Heart left ventricle (tissue), 16 donors: ENCODE measurements at places on chromosomes 1 and 21. TPM values are rescaled to one million over a fixed set of nuclear protein-coding genes. Genes with fewer than 3 reads are reported as not detected.

The GPR161 gene
- total RNA-seq = 4.0 TPM

The CD84 gene
- total RNA-seq = 1.4 TPM

The OLFML2B gene
- 0.75 TPM for total RNA-seq

DNA sequence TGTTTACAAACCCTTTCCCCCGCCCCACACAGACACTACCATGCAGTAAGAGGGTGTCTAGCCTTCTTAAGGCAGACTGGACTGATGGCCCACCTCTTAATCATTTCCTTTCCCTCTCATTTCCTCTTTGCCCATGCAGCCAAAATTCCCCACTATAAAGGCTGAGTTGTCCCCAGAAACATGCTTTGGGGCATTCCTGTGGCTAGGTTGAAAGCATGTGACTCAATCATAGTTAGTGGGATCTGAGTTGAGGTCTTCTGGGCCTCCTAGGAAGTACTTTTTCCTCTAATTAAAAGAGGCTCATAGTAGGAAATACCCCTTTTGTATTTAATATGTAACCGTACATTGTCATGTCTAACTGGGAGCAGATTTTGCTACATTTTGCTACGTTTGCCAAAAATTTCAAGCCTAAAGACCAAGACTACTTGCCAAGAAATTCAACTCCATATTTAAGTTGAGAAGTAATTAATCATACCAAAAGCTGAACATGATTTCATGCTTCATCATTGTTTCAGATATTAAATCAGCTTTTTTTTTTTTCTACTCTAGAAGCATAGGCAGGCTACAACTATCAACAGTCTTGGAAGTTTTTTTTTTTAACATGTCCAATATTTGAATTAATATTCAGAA is 174.7 kb downstream of the ADGRL4 start:
- no peak for DNase-seq
- no peaks in the 10 kb centered on the region for H3K4me1 ChIP-seq
- H3K27ac ChIP-seq = no peak overlapping the region

DNA sequence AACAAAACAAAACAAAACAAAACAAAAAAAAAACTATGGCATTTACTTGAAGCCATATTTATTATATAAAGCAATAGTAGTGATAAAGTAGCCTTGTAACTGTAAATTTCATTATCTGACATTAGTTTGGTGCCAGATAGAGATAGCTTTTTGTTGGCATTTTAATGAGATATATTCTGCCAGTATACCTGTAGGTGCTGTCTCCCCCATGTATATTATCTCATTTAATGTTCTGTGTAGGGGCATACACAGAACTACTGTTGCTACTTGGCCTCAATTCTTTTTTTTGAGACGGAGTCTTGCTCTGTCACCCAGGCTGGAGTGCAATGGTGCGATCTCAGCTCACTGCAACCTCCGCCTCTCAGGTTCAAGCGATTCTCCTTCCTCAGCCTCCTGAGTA is 67.4 kb downstream of the TMEM200B start:
- H3K36me3 ChIP-seq = peaks cover 19% of the 10 kb centered on the region
- no peak for DNase-seq
- no peak overlapping the region for H3K4me3 ChIP-seq
- no peaks in the 10 kb centered on the region for H3K27me3 ChIP-seq
- no peaks in the 10 kb centered on the region for H3K4me1 ChIP-seq
- no peak overlapping the region for H3K27ac ChIP-seq

DNA sequence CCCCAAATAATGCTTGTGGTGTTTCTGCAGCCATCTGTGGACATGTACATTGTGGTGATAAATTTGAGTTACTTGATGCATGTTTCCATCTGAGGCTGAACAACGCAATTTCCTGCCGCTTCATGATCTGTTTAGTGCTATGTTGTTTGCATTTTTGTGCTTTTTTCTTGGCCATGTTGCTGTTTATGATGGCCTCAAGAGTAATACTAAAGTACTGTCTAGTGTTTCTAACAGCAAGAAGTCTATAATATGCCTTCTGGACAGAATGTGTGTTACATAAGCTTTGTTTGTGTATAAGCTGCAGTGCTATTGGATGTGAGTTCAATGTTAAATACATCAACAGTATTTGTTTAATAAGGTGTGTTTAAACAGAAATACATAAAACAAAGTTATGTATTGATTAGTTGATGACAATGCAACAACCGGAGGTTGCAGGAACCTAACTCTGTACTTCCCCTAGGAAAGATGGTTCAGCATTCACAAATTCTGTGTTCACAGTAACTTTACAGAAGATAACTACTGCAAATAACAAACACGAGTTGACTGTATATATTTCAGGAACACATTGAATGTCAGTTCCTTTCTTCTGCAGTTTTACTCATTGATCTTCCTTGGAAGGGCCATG is 114.8 kb upstream of the USP24 start:
- no peak for DNase-seq
- H3K27ac ChIP-seq = no peak overlapping the region
- H3K4me1 ChIP-seq = no peaks in the 10 kb centered on the region
- H3K27me3 ChIP-seq = no peaks in the 10 kb centered on the region
- no peak overlapping the region for H3K4me3 ChIP-seq
- H3K36me3 ChIP-seq = no peaks in the 10 kb centered on the region

DNA sequence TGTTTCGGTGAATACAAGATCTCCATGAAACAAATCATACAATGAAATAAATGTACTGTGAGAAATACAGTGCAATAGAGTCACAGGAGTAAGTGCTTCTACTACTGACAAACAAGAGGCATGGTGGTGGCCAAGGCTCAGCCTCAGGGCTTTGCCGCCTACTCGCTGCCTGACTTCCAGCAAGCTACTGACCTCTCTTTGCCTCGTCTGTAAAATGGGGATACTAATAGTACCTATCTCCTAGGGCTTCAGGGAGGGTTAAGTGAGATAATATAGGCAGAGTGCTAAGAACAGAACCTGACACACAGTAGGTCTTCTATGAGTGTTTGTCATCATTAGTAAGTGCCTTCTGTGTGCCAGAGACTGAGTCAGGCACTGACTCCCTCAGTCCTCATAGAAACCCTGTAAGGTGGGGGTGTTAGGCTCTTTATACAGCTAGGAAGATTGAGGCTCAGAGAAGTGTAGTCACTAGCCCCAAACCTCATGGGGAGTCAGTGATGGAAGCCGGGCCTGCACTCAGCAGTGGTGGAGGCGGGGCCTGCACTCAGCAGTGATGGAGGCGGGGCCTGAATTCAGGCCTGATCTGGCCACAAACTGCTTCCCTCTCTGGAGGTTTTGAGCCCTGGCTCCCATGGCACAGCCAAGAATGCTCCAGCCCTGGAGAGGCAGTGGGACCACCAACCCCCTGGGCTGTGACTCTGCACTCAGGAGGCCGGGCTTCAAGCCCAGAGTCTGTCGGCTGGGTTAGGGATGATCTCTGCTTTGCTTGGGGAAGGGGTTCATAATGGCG is 6.8 kb downstream of the BSND start:
- no peak overlapping the region for H3K27ac ChIP-seq
- no peak for DNase-seq
- no peaks in the 10 kb centered on the region for H3K27me3 ChIP-seq

- no peak overlapping the region for H3K27ac ChIP-seq
- no peaks in the 10 kb centered on the region for H3K36me3 ChIP-seq
- no peak overlapping the region for H3K4me3 ChIP-seq
- no peaks in the 10 kb centered on the region for H3K27me3 ChIP-seq
- no peak for DNase-seq
Measured at GRCh38 chr1:201545851-201546492, 7.0 kb downstream of the NAV1 start.

DNA sequence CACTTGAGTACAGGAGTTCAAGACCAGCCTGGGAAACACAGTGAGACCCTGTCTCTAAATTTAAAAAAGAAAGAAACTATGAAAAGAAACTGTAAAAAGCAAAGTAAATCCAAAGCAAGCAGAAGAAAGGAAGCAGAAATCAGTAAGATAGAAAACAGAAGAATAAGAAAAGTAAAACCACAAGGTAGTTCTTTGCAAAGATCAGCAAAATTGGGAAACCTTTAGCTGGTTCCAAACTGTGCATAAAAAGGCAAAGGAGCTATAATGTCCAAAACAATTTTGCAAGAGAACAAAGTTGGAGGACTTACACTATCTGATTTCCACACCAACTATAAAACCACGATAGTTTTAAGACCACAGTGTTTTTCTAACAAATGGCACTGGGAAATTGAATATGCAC is 218.8 kb downstream of the RPS6KC1 start:
- no peaks in the 10 kb centered on the region for H3K27me3 ChIP-seq
- no peak for DNase-seq
- no peak overlapping the region for H3K27ac ChIP-seq
- peaks cover 14% of the 10 kb centered on the region for H3K36me3 ChIP-seq
- H3K4me1 ChIP-seq = no peaks in the 10 kb centered on the region

- no peaks in the 10 kb centered on the region for H3K36me3 ChIP-seq
- H3K27me3 ChIP-seq = no peaks in the 10 kb centered on the region
- no peak overlapping the region for H3K27ac ChIP-seq
- DNase-seq = no peak
Measured at GRCh38 chr21:14916676-14917141, 148.1 kb downstream of the NRIP1 start.

DNA sequence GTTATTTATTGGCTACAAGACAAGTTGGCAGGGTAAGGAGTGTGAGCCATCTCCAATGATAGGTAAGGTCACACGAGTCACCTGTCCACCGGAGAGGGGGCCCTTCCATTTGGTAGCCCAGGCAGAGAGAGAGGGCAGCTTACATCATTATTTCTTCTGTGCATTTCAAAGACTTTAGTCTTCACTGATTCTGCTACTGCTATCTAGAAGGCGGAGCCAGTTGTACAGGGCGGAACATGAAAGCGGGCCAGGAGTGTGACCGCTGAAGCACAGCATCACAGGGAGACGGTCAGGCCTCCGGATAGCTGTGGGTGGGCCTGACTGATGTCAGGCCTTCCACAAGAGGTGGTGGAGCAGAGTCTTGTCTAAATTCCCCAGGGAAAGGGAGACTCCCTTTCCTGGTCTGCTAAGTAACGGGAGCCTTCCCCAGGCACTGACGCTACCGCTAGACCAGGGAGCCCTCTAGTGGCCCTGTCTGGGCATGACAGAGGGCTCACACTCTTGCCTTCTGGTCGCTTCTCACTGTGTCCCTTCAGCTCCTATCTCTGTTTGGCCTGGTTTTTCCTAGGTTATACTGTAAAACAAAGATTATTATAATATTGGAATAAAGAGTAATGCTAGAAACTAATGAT is 36.7 kb downstream of the ZNF695 start:
- no peak overlapping the region for H3K27ac ChIP-seq
- no peaks in the 10 kb centered on the region for H3K4me1 ChIP-seq
- DNase-seq = peak; percentile 57
- no peak overlapping the region for H3K4me3 ChIP-seq
- H3K36me3 ChIP-seq = no peaks in the 10 kb centered on the region

- no peak for DNase-seq
- H3K4me1 ChIP-seq = peaks cover 11% of the 10 kb centered on the region
- H3K36me3 ChIP-seq = peaks cover 8% of the 10 kb centered on the region
- H3K4me3 ChIP-seq = no peak overlapping the region
- H3K27me3 ChIP-seq = no peaks in the 10 kb centered on the region
Measured at GRCh38 chr1:100952104-100952745, 56.3 kb downstream of the SLC30A7 start.
